ENCODE measurements at places on chromosomes 4 and X.

GRCh38 chr4:174874898-174875297 lies 43.3 kb upstream of the ADAM29 start:
- H3K27ac ChIP-seq, result no peak overlapping the region
- no peak overlapping the region for H3K4me3 ChIP-seq
- no peaks in the 10 kb centered on the region for H3K36me3 ChIP-seq
- no peaks in the 10 kb centered on the region for H3K4me1 ChIP-seq

- H3K27ac ChIP-seq, result peak overlapping the region; percentile 5
- H3K4me3 ChIP-seq, result no peak overlapping the region
- peaks cover 15% of the 10 kb centered on the region for H3K4me1 ChIP-seq
Measured at GRCh38 chr4:119139311-119139710, 3.7 kb downstream of the MYOZ2 start.

DNA sequence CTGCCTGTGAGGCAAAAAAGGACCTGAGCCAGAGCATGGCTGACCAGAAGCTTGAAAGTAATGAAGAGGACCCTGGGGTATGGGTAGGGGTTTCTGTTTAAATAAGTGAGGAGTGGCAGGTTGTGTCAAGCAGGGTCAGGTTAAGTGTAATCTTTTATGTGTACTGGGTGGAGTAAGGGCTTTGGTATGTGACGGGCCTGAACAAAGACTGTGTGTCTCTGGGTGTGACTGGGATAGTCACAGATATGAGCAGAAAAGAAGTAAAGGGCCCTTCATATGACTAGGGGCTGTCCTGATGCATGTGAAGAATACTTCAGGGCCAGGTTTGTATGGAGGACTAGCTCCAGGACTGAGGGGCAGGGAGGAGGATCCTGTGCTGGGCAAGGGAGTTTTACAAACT lies 82.4 kb downstream of the ITIH6 start:
- H3K27me3 ChIP-seq, result no peaks in the 10 kb centered on the region
- H3K4me1 ChIP-seq, result no peaks in the 10 kb centered on the region
- no peaks in the 10 kb centered on the region for H3K36me3 ChIP-seq
- no peak overlapping the region for H3K4me3 ChIP-seq
- H3K27ac ChIP-seq, result no peak overlapping the region

- no peaks in the 10 kb centered on the region for H3K4me1 ChIP-seq
- no peak overlapping the region for H3K27ac ChIP-seq
- DNase-seq, result no peak
- no peaks in the 10 kb centered on the region for H3K36me3 ChIP-seq
- H3K4me3 ChIP-seq, result no peak overlapping the region
Measured at GRCh38 chr4:176377780-176378179, 58.0 kb downstream of the SPCS3 start.

GRCh38 chrX:119272882-119273419 lies 36.9 kb downstream of the PGRMC1 start:
- no peak overlapping the region for H3K4me3 ChIP-seq
- H3K36me3 ChIP-seq, result no peaks in the 10 kb centered on the region
- H3K27me3 ChIP-seq, result peaks cover 9% of the 10 kb centered on the region
- no peaks in the 10 kb centered on the region for H3K4me1 ChIP-seq
- DNase-seq, result no peak
- no peak overlapping the region for H3K27ac ChIP-seq

GRCh38 chrX:17703201-17703600 lies 34.1 kb upstream of the SCML1 start:
- no peak for DNase-seq
- H3K27me3 ChIP-seq, result peaks cover 3% of the 10 kb centered on the region
- no peak overlapping the region for H3K27ac ChIP-seq
- no peaks in the 10 kb centered on the region for H3K36me3 ChIP-seq
- H3K4me1 ChIP-seq, result no peaks in the 10 kb centered on the region

- no peak overlapping the region for H3K27ac ChIP-seq
- peak overlapping the region; percentile 67 for H3K4me3 ChIP-seq
- peaks cover 4% of the 10 kb centered on the region for H3K4me1 ChIP-seq
- no peaks in the 10 kb centered on the region for H3K27me3 ChIP-seq
- DNase-seq, result no peak
- no peaks in the 10 kb centered on the region for H3K36me3 ChIP-seq
Measured at GRCh38 chr4:77861495-77861894, 1.1 kb upstream of the MRPL1 start.
